ENCODE measurements at places on chromosomes 1 and 21.
A peak's percentile ranks its signal among the peaks of the same experiment; 100 is the strongest.

DNA sequence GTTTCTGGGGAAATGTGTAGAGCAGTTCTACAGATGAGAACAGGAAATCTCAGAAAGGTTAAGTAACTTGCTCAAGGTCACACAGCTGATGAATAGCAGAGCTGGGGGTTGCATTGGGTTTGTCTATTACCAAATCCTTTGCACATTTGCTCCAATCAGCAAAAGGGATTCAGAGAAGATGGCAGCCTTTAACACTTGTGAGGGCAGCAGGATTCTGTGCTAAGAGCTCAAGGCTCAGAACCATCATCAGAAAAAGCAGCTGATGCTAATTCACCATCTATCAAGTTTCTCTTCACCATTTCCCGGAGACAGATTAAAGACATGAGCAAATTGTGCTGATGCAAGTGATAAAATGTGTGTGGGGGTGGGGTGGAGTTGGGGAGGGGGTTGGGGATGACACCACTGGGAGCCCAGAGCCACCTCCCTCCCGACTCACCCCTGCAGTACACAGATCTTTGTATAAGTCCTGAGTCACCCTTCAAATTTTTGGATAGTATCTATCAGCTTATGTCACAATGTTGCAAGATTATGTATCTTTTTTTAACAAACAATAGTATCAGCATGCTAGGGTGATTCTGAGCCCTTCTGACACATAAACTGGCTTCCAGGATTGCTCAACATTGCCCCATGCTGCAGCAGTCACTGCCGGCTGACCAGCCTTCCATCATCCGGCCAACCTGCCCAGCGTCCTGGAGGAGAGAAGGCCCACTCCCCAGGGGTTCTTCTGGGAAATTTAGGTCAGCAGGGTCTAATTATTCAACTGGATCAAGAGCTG is 2.8 kb upstream of the SPSB1 start:
- no peak for DNase-seq

DNA sequence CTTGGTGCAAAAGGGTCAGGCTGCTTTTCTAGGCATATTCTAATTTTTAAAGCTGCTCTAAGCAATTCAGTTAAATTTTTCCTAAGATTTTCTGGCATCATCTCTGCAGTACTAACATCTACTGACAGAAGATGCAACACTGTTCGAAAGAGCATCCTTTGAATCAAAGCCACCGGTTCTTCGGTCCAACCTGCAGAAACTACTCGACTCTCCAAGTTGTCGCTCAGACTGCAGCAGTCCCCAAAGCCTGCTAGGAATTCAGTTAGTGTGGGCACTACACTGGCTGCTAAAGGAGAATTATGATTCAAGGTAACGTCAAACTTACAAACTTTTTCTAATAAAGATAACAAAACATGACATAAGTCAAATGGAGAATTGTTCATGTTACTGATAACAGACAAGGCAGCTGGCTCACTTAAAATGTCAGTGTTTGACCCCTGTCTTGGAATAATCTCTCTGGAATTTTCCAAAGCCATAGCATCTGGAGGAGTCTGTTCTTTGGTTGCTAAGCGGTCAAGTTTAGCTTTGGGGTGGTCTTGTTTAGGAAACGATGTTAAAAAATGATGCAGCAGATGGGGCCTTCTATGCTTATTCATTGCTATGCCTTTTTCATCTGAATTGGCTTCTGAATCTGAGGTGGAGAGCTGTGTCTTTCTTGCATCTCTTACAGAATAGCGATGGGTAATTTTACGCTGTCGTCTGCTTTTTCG is 56.9 kb downstream of the LYST start:
- no peak for DNase-seq

GRCh38 chr1:220698607-220699016 is 8.4 kb downstream of the C1orf115 start:
- no peak for DNase-seq

DNA sequence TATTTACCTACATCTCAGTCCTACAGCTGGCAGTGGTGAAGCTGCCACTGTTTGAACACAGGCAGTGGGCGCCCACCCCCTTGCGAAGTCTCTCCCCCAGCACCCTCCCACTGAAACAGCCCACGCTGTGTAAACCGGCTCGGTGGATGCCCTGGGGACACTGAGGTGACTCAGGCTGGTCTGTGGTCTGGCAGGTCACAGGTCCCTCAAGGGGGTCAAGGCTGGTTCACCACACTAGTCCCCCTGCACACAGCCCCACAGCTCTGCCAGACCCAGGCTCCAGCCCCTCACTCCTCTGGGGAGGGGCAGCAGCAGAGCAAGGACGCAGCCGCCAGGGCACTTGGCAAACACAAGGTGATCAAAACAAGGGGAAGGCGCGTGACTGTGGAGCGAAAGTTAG is 7.6 kb downstream of the CHD5 start:
- DNase-seq, result no peak

DNA sequence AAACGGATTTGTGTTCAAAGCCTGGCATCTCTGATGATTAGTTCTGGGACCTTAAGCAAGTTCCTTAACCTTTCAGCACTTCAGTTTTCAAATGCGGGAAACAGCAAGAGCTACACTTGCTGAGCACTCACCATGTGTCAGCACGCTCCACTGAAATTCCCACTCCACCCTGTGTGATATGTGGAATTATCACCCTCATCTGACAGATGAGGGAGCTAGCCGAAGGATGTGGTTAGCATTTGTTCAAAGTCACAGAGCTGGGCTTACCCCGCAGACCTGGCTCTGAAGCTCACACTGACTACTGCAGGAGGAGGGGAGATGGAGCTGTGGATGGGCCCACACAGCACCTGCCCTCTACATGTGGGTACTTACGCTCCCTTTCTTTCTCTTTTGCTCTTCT is 29.1 kb downstream of the IL12RB2 start:
- peak; percentile 48 for DNase-seq

DNA sequence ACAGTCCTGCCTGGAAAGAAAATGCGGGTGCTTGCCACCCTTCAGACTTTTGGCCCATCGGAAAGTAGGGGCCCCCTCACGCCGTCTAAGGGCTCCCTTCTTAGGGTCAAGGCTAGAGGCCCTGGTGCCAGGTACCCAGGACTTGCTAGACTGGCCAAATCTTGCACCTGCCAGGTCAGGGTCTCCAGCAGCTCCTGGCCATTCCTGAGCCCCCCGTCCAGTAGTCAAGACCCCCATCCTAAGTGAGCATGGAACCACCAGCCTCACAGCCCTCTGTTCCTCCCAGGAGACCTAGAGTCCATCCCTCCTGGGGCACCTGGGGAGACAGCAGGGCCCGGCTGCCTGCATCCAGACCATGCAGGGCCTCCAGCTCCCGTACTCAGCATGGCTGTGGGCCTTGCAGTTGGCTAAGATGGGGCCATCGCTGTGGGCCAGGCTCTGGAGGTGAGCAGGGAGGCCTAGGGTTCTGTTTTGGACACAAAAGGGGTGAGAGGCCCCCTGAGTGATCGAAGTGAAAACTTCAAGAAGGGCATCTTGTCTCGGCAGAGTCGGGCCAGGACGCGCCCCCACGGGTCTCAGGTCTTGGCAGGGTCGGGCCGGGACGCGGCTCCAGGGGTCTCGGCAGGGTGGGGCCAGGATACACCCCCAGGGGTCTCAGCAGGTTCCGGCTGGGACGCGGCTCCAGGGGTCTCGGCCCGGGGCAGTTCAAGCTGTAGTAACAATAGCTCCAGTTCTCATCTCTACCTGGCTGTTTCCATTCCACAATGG is 5.9 kb downstream of the FNDC10 start:
- DNase-seq, result no peak

DNA sequence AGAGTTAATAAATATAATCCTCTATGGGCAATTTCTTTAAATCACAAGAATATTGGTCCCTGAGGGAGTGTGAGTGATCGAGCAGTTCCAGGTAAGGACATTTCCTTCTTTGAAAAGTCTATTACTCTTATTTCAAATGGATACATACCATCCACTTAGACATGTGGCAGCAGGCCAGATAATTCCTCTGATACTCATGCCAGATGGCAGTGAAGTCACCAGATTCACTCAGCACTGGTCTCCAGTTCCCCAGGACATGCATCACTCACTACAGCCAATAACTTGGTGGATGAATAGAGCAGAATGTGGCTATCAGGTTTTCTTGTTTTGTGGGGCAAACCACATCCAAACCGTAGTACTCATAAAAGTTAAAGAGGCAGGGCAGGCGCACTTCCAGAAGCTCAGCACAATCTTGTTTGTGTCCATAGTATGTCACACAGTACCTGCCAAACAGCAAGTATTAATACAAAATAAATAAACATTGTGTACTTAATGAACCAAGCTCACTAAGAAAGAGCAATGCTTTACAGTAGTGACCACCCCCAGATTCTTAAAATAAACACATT is 74.2 kb upstream of the CD53 start:
- DNase-seq, result no peak

GRCh38 chr1:178498896-178499675 is 2.3 kb upstream of the CLEC20A start:
- no peak for DNase-seq

GRCh38 chr1:231688989-231689388 is 62.4 kb downstream of the DISC1 start:
- DNase-seq, result no peak

DNA sequence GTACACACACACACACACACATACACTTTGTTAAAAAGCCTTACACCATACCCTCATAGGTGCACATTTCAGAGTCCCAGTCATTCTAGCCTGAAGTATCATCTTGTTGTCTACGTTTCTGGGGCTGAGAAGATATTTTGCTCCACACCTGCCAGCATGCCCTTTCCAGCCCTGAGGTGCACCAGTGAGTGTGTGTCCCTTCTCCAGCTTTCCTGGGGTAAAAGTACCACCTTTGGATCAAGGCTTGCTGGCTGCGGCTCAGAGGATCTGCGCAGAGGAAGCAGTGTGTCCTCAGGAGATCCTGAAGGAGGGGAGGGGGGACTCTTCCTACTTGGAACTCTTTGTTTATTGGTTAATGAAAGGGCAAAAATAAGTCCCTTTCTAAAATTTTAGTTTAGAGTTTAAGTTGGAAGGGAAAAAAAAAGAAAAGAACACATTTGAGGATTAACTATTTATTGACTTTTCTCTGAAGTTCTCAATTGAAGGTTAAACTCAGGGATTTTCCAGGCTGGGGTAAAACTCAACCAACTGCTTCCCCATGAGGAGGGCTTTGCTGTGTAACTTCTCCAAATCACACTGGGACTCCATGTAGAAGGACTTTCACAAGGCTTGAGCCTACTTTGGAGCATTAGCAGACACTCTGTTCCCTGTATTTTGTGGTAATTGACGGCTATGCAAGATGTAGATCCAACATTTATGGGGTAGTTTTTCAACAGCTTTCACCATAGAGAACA is 200.3 kb upstream of the SGIP1 start:
- DNase-seq, result peak; percentile 26

DNA sequence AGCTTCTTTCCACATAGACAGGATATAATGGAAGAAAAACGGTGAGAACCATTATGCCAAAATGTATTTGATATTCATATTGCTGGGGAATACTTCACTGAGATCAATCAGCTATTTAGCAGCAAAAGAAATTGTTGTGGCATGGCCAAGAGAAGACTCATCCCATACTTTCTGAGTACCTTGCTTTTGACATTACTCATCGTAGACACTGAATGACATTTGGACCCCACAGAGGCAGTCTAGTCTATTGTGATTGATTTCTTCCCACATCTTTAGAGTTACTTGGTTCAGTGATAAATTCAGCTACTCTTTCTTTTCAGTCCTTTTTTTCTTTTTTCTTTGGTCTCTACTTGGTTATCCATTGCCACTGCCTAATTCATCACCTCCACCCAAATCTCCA is 22.1 kb downstream of the ATP1B1 start:
- no peak for DNase-seq

DNA sequence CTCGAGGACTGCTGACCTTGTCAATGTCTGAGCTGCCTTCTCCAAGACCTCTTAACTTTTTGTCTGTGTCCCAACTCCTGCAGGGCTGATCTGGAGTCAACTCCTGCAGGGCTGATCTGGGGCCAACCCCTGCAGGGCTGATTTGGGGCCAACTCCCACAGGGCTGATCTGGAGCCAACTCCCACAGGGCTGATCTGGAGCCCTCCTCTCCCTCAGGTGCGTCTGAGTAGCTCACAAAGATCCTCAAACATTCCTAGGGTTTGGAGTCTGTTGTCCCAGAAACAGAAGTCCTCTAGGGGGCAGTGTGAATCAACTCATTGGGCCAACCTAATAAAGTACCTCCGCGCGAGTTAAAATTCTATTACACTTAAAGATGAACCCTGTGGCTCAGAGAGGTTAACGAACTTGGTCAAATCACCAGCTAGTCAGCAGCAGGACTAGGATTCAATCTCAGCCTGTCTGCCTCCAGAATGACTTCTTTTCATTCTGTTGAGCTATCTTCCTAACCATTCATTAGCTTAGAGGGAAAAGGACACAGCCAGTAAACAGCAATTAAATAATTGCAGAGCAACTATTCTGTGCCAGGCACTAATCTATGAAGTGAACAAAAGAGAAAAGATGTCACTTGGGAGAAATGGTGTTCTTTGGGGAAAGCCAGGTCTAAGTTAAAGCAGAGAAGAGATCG is 17.2 kb upstream of the RLF start:
- DNase-seq, result peak; percentile 9

GRCh38 chr1:233614173-233614742 is 352 bp downstream of the KCNK1 start:
- no peak for DNase-seq
